ENCODE measurements at places on chromosomes 5 and 9.

GRCh38 chr5:35518104-35518503, 99.6 kb upstream of the SPEF2 start:
- DNase-seq: no peak

GRCh38 chr9:121289026-121289771, 21.2 kb downstream of the GSN start:
- no peak for DNase-seq

- DNase-seq: no peak
Observed at GRCh38 chr9:136093346-136093986, 1.6 kb downstream of the NACC2 start.

DNA sequence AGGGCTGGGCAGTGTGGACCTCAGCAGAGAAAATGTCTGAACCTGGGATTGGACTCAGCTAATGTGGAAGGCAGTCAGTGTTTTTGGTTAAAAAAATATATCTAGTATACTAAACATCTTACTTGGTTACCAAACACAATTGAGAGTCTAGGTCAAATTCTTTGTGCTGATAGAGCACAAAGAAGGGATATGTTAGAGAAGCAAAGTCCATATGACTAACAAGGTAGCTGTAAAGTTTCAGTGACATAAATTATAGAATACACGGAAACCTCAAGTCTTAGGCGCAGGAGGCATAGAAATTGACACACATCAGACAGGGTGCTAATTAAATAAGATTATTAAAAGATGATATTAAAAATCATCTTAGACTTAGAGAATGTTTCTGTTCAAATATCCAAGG, 718.3 kb downstream of the TLR4 start:
- DNase-seq: no peak

- DNase-seq: no peak
Observed at GRCh38 chr5:136516637-136517036, 151.3 kb upstream of the TRPC7 start.

DNA sequence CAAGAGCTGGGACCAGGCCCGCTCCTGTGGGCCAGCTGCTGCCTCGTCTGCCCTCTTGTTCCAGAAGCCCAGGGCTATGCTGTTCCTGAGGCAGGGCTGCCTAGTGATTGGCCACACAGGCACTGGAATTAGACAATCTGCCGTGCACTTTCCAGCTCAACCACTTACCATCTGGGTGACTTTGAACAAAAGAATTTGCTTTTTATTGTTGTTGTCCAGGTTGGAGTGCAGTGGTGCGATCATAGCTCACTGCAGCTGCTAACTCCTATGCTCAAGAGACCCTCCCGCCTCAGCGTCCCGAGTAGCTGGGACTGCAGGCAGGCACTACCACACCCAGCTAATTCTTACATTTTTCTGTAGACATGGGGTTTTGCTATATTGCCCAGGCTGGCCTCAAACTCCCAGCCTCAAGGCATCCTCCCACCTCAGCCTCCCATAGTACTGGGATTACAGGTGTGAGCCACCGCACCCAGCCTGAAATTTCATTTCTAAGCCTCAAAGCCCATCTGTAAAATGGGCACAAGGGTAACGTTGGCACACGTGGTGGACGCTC, 1.2 kb upstream of the NEK6 start:
- DNase-seq: no peak

DNA sequence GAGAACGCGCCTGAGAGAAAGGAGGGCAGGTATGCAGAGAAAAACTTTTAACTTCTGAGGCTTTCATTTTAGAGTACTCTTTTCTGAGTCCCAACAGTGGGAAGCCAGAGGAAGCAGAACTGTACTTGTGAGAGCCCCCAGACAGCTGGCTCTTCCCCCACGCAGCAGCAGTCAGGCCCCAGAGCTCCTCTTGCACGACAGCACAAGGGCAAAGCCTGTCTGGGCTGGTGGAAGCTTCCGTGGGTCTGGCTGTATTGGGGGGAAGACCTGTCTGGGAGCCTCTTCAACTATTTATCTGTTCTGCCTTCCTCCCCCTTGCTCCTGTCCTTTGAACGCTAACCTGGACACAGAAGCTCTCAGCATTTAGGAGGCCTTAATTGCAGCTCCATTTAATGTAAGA, 68.2 kb downstream of the THBS4 start:
- no peak for DNase-seq

- no peak for DNase-seq
Observed at GRCh38 chr9:130409246-130409645, 35.5 kb upstream of the ASS1 start.

GRCh38 chr5:141603923-141604717, 14.7 kb downstream of the DIAPH1 start:
- no peak for DNase-seq

DNA sequence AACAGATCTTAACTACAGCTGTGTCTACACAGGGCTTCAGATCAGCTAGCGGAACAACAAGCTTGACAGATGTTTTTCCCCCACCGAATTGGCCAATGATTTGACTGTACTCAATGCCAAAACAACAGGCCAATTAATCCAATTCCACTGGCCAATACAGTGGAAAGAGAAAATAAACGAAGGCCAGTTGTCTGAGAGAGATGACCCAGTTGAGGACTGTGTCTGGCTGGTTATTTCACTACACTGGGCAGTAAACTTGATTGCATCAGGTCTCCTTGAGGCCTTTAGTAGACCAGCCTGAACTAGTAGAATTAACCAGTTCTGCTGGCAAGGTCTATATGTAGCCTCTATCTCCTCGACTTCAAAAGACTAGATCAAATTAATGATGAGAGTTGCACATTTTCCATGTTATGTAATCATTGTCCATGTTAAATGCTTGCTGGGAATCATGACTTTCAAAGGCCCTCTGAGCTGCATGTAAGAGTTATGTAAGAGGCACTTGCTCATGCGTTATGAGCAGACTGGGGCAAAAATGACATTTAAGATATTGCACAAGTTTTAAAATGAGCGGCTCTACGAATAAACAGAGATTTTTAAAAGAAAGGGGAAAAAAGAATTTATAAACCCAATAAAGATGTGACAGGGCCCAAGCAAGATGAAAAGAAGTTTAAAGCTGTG, 28.3 kb downstream of the SMIM23 start:
- no peak for DNase-seq

- no peak for DNase-seq
Observed at GRCh38 chr5:140546851-140547507, 483 bp upstream of the EIF4EBP3 start.

- DNase-seq: no peak
Observed at GRCh38 chr9:4106081-4106759, 193.6 kb downstream of the GLIS3 start.

GRCh38 chr9:23686257-23686656, 139.8 kb downstream of the ELAVL2 start:
- DNase-seq: no peak

DNA sequence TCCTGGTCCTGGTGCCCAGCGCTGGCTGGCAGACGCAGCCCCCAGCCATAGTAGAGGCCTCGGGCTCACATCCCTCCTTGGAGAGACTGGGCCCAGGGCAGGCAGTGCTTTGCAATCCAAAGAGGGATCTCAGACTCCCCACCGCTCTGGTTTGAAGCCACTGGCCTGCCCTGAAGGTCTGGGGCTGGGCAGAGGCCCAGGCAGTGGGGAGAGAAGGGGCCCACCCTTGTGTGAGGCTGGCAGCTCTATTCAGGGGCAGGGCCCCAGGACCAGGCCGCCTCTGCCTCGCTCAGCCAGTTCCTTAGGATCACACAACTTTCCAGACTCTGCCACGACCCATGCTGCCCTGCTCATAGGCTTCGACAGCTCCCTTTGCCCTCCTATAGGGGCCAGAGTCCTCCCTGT, 10.7 kb upstream of the SEC16A start:
- DNase-seq: no peak

DNA sequence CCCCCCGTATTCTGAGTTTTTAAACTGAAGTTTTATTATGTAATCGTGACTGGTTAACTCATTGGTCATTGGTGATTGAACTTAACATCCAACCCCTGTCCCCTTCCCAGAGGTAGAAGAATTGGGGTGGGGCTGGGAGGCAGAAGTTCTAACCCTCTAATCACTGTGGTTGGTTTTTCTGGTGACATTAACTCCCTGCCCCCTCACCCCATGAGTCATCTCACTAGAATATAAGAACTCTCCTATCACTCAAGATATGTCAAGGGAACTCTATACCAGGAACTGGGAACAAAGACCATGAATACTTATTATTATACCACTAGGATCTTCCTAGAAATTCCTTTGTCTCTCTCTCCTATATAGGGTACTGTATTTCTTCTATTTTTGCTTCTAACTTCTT, 52.3 kb upstream of the CAVIN4 start:
- no peak for DNase-seq

- DNase-seq: no peak
Observed at GRCh38 chr9:127163409-127163808, 41.0 kb upstream of the ANGPTL2 start.

GRCh38 chr9:124606027-124606426, 98.8 kb upstream of the NR5A1 start:
- DNase-seq: no peak

GRCh38 chr9:95460518-95461164, 56.1 kb downstream of the PTCH1 start:
- no peak for DNase-seq

- no peak for DNase-seq
Observed at GRCh38 chr5:41892031-41892430, 12.1 kb upstream of the RIMOC1 start.

DNA sequence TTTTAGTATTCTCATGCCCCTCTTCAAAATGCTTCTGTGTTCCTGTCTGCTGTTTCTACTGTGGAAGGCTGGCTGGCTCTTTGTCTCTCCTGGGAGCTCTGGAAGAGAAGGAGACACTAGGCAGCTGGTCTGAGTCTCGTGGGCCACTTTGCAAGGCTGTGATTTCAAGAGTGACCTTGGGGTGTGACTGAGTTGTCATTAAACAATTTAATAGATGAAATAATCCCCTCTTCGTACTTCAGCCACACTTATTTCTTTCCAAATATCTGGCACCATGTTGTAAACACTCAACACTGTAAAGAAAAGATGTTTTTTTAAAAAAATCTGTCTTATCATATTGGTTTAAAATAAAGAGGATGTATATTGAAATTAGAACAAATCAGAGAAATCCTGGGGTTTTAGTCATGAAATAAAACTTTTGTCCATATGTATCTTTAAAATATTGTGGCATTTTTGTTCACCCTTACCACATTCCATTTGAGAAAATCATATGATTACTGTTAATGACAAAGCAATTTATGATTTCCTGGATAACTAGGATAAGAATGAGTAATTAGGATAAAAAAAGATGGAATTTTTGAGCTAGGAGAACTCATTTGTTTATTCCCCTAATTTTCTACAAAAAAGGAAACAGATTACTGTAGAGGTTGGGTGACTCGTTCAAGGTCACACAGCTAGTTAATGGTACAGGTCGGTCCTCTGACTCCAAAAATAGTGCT, 200.8 kb downstream of the MAT2B start:
- DNase-seq: no peak

GRCh38 chr5:127588368-127588767, 60.5 kb upstream of the CTXN3 start:
- DNase-seq: no peak

DNA sequence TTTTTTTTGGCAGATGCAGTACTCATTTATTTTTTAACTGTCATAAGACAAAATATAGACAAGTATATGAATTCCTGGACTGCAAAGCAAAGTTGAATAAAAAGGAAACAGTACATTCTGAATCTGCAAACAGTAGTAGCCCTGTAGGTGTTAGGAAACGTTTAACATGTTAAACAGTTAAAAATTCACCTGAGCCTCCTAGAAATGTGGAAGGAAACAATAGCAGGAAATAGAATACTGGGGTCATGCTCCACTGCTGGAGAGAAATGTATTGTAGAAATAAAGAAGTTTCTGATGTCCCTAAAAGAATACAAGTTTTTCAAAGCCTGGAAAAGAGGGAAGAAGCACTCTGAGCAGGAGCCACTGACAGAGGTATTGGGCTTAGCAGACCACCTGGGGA, 866.0 kb downstream of the PTPRD start:
- no peak for DNase-seq

DNA sequence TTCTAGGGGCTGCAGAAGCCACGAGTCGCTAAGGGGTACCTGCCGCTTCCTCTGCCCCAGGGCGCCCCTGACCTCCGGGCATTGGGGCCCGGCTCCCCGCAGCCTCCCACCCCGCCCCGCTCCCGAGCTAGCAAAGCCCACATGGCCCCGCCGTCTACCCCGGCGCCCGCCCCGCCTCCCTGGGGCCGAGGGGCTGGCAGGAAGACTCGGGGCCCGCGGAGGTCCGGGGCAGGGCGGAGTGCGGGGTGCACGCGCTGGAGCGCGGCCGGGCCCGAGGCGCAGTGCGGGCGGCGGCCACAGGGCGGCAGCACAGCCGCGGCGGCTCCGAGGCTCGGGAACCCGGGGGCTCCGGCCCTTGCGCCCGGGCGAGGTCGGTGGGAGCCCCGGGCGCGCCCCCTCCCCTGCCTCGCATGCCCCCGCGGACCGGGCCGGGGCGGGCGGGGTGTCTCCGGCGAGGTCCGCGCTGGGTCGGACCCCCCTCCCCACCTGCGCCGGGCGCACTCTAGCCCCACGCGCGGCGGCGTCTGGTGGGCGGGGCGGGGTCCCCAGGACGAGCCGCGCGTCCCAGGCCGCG, 6.7 kb downstream of the NRARP start:
- peak; percentile 54 for DNase-seq

- no peak for DNase-seq
Observed at GRCh38 chr9:6132650-6133049, 83.0 kb upstream of the IL33 start.

DNA sequence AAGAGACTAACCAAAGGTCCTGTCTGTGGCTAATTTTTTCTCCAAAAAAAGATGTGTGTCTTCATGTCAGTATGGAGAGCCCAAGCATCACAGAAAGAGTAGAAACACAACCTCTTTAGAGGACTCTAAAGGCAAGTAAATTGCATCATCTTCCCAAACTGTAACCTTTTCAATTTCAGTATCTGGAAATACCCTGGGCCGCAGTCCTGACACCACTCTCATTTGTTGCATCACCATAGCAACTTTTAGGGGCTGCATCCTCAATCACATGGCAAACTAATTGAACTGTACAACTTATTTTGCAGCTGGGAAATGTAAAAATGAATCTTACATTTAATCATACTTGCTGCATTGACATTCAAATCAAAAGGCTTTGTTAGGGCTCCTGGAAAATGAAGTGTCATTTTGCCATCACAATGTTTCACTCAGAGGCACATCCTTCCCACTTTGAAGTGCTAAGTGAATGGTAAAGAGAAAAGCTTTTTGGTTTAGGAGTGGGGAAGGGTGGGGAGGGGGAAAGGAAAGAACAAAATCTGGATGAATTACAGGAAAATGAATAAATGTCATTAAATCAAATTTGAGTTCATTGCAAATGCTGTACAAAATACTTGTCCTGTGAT, 60.6 kb upstream of the GRIA1 start:
- DNase-seq: no peak

- no peak for DNase-seq
Observed at GRCh38 chr5:132271251-132272246, 14.1 kb downstream of the PDLIM4 start.

Data from stimulated activated CD4-positive, alpha-beta T cell treated with anti-CD3 and anti-CD28 coated beads, Interleukin-15, amount 100 ng/mL, for 1 hour (primary cell).